Renal cortical epithelial cell (primary cell): ENCODE measurements at places on chromosomes 7 and 10. TPM values are rescaled to one million over a fixed set of nuclear protein-coding genes. Genes with fewer than 3 reads are reported as not detected.

DNA sequence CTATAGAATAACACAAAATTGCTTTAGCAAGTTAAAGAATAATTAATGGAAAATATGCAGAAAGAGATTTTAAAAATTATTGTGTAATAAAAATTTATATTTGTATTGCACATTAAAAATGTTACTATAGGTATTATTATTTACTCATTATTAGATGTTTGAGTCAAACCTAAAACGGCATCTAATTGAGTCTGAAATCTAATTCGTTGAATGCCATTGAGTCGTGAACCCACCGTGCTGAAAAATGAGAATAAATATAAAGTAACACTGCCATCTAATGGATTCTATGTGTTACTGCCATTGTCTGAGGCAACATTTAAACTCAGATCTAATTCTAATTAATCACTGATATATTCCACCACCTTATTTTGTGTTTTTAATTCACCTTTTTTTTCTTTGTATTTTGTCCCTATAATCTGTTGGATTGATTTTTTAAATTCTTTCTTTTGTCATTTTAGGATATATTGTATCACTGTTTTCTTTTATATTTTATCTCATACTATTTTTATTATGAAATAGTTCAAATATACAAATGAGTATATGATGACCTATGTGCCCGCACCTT lies 62.2 kb downstream of the SAMD9 start:
- peak; percentile 61 for DNase-seq

ZCCHC24 gene
- 0.87 and 6.3 TPM in 2 replicates for total RNA-seq

DNA sequence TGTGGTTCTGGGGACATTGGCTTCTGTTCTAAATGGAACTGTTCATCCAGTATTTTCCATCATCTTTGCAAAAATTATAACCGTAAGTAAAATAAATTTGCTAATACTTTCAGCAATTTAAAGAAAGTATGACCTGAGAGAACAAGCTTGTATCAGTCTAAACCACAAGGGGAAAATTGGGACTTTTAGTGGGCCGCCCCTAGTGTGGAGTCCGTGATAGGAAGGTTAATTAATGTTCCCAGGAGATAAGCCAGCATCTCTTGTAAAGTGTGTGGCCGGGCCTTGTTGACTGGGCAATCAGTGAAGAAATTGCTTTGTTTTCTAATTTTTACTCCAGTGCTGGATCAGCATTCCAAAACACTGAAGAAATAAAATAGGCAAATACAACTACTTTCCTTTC lies 83.0 kb downstream of the ABCB5 start:
- no peak for DNase-seq

GRCh38 chr10:96541921-96542320 lies 28.2 kb upstream of the TLL2 start:
- DNase-seq: peak; percentile 83

PRLHR gene
- total RNA-seq: not detected in 2 replicates

HMX3 gene
- not detected in 2 replicates for total RNA-seq
